ENCODE measurements at places on chromosomes 11 and 22.

DNA sequence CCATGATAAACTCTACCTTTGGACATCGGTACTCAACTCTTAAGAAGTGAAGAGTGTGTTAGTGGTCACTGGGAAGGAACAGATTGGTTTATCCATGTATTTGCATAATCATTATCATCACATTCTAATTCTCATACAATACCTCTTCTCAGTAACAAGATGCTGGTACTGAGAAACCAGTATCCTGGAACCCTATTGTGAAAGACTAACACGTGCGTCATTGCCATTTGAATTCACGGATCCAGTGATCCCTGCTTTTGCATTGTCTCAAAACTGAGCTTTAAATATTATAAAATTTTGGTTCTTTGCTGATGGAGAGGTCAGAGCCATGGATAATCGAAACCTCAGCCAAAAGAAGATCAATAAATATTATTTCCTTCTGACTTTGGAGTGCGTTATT, 35.2 kb downstream of the KIRREL3 start:
- no peak for DNase-seq

GRCh38 chr11:20125927-20126326, 34.3 kb downstream of the DBX1 start:
- DNase-seq: no peak

- no peak for DNase-seq
These were observed 704.8 kb downstream of the DLG2 start for GRCh38 chr11:84922212-84922805.

GRCh38 chr11:88464528-88464927, 127.0 kb upstream of the CTSC start:
- DNase-seq: no peak

DNA sequence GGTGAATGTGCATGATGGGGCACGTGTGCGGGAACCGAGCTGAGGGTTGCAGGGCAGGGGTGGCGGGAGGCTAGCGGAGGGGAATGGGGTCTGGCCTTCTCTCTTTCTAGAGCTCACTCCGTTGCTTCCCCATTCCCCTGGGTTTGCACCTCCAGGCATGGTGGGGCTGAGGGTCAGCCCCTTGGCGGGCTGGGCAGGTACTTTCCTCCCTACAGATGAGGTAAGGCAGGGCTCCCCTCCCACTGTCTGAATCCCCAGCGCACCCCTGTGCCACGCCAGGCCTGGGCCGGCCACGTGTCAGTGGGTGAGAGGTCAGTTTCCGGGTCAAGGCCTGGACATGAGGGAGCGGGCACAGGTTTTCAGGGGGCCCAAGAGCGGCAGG, 8.9 kb downstream of the SUSD2 start:
- no peak for DNase-seq

DNA sequence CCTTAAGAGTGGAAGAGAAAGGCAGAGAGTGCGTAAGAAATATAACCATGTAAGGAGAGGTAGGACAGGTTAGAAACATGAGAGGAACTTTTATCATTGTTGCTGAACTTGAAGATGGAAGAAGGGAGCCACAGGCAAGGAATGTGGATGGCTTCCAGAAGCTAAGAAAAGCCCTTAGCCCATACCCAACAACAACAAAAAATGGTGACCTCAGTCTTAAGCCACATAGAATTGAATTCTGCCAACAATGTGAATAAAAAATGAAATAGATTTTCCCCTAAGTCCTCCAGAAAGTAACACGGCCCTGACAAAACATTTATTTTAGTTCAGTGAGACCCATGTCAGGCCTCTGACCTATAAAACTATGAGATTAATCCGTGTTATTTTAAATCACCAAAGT, 767.3 kb downstream of the FAM181B start:
- no peak for DNase-seq

DNA sequence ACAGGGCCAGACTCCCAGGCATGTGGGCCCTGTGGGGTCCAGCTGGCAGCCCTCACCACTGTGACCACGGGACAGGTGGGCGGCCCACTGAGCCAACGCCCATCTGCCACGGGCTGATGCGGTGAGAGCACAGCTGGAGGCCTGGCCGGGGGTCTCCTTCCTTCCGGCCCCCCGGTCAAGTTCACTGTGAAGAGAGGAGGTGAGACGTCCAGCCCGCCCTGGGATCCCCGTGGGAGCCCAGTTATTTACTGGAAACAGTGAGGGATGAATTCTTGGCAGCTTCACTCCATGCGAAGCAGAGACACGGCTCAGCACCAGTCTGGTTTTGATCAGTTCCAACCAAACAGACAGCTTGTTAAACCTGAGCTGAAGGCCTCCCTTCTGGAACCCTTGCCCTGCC, 38.7 kb downstream of the WNT11 start:
- no peak for DNase-seq

GRCh38 chr11:127071606-127072005, 71.0 kb upstream of the KIRREL3 start:
- no peak for DNase-seq

- DNase-seq: no peak
These were observed 6.8 kb downstream of the MALAT1 start for GRCh38 chr11:65505466-65506289.

DNA sequence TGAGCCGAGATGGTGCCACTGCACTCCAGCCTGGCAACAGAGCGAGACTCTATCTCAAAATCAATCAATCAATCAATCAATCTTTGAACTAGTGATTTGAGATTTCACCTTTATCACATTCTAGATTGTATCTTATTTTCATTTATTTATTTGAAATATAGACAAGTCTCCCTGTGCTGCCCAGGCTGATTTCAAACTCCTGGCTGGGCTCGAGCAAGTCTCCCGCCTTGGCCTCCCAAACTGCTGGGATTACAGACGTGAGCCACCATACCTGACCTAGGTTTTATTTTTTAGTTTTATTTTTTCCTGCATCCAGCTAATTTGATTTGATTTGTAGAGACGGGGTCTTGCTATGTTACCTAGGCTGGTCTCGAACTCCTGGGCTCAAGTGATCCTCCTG, 17.1 kb downstream of the F2 start:
- DNase-seq: no peak

- peak; percentile 82 for DNase-seq
These were observed at the start of gene DAGLA for GRCh38 chr11:61679893-61680621. Gene DAGLA (plus strand): TSS chr11:61680391. CDS start chr11:61720156, 39,765 bp downstream.

- DNase-seq: no peak
These were observed 77.0 kb upstream of the DDI1 start for GRCh38 chr11:103959279-103959942.

- DNase-seq: no peak
These were observed 1.1 kb upstream of the TTLL8 start for GRCh38 chr22:50058906-50059880.

DNA sequence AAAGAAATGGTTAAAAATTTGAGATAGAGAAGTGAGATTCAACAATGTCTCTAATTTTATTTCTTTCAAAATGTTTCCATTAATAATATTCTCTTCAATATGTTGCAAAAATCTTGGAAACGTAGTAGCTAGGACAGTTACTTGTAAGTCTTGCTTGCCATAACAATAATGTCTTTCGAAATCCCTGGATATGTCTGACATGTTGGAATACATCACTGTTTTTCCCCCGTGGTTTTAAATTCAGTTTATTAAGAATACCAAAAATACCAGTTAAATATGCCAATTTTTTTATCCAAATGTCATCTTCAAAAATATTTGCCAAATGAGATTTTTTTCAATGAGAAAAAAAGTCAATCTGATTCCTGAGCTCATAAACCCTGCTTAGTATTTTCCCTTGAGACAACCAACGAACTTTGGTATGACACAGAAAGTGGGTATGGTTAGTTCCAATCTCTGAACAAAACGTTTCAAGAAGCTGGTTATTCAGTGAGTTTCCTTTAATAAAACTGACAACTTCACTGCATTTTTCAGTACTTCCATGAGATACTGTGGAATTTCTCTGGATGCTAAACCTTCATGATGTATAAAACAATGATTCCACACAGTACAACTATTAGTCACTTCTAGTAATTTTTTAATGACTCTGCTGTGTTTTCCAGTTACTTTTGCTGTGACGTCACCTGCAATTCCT, 36.7 kb upstream of the AMPD3 start:
- DNase-seq: no peak
